ENCODE measurements at places on chromosomes 13 and 19. TPM values are rescaled to one million over a fixed set of nuclear protein-coding genes. Genes with fewer than 3 reads are reported as not detected.
A peak's percentile ranks its signal among the peaks of the same experiment; 100 is the strongest.

NLRP9 gene
- total RNA-seq = not detected

CEACAM4 gene
- not detected for total RNA-seq

FPR1 gene
- 4.4 TPM for total RNA-seq

POU2F2 gene
- 0.67 TPM for total RNA-seq

ZNF805 gene
- total RNA-seq = 16.6 TPM

VSTM2B gene
- not detected for total RNA-seq

RASAL3 gene
- 3.0 TPM for total RNA-seq

MUC16 gene
- under 0.01 TPM for total RNA-seq

DNA sequence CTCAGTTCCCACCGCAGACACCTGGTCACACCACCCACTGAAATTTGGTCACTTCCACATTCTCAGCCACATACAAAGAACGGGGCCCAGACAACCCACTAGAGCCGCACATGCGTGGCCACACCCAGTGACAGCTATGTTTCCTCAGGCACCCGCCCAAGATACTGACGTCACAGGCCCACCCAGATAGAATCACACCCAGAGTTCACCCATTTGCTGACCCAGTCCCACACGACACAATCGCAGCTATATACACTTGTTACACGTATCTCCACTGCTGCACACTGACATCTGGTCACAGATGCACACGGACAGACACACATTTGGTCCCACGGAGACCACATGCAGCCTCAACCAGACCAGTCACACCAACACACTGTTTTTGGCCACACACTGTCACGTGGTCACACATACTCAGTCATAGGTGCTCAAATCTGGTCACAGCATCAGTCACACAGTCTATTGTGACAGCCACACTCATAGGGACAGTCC, 2.9 kb downstream of the NUMBL start:
- peak overlapping the region; percentile 45 for H3K27ac ChIP-seq
- no peak for DNase-seq
- no peak overlapping the region for H3K4me3 ChIP-seq
- peaks cover 37% of the 10 kb centered on the region for H3K4me1 ChIP-seq
- H3K27me3 ChIP-seq = no peaks in the 10 kb centered on the region
- peaks cover 1% of the 10 kb centered on the region for H3K36me3 ChIP-seq

DNA sequence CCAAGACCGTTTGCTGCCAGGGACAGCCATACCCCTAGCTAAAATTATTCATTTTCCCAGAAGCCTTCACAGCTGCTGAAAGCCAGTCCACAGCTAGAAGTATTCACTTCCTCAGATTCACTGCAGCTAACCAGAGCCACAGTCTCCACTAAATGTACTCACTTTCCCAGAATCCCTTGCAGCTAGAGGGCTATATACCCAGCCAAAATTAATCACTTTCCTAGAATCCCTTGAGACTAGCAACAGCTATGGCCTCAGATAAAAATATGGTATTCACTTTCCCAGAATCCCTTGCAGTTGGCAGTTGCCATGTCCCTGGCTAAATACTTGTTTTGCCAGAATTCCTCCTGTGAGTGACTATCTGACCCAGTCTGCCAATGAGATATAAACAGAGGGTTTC, 13.8 kb upstream of the MEIS3 start:
- H3K4me1 ChIP-seq = peaks cover 21% of the 10 kb centered on the region
- H3K4me3 ChIP-seq = no peak overlapping the region
- DNase-seq = no peak
- H3K36me3 ChIP-seq = no peaks in the 10 kb centered on the region

DNA sequence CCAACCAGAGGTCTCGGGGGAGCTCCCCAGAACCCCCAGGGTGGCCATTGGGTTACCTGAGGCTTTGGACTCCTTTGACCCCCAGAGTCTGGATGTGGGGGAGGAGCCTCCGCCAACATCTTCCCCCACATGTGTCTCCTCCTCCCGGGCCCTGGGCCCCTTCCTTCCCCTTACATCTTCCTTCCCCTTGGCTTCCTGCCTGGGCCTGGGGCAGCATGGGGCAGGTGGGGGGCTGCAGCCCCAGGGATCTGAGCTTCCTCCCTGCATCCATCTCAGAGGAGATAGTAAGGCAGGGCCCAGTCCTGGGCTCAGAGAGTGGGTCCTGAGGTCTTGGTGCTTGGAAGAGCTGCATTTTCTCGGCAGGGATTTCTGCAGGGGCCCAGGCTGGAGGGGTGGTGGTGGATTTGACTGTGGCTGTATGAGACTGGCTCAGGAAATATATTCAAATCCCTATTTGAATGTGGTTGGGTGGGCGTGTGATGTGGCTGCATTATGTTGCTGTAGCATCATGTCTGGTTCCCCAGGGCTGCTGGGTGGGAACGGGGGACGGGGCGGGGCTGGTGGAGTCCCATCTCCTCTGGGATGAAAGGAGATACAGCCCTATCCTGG, 919 bp downstream of the VAV1 start:
- no peaks in the 10 kb centered on the region for H3K36me3 ChIP-seq
- no peaks in the 10 kb centered on the region for H3K4me1 ChIP-seq
- DNase-seq = no peak
- peak overlapping the region; percentile 34 for H3K27ac ChIP-seq
- H3K4me3 ChIP-seq = peak overlapping the region; percentile 65

DNA sequence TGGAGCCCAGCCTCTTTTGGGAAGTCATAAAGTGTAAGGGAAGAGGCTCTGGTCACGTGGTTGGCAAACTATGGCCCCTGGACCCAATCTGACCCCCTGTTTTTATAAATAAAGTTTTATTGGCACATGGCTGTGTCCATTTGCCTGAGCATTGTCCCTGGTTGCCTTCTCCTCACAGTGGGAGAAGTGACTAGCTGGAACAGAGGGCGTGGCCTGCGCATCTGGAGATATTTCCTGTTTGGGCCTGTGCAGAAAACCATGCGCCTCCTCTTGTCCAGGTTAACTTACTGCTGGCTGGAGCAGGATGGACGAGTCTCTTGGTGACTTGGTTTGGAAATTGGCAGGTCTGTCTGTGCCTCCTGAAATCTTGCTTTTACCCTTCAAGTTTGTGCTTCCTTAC, 48.3 kb downstream of the KDM4B start:
- H3K4me1 ChIP-seq = peaks cover 9% of the 10 kb centered on the region
- peak overlapping the region; percentile 18 for H3K27ac ChIP-seq
- H3K36me3 ChIP-seq = peaks cover 67% of the 10 kb centered on the region
- DNase-seq = no peak
- no peak overlapping the region for H3K4me3 ChIP-seq
- H3K27me3 ChIP-seq = no peaks in the 10 kb centered on the region

DNA sequence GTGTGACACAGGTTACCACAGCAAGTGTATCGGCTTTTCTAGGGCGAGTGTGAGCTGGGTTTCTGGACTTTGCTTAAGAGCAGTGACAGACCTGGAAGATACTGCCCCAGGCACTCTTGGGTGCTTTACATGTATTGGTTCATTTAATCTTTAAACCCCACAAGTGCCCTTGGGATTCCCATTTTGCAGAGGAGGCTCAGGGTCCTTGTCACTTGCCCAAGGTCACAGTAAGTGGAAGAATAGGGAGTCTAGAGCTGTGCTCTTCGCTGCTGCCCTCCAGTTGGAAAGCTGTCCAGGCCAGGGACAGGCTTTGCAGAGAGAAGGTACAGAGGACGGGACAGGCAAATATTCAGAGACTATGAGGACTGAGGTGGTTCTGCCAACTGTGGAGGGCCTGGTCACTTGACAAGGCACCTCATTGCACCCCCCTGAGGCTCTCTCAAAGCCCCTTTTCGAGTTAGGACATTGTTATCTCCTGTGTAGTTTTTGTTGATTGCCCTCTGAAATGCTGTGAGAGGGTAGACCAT, 42.4 kb downstream of the BBC3 start:
- DNase-seq = no peak
- H3K4me3 ChIP-seq = no peak overlapping the region
- no peak overlapping the region for H3K27ac ChIP-seq
- H3K27me3 ChIP-seq = no peaks in the 10 kb centered on the region
- H3K36me3 ChIP-seq = no peaks in the 10 kb centered on the region
- H3K4me1 ChIP-seq = peaks cover 64% of the 10 kb centered on the region

- no peaks in the 10 kb centered on the region for H3K27me3 ChIP-seq
- no peak for DNase-seq
- H3K36me3 ChIP-seq = no peaks in the 10 kb centered on the region
- H3K4me1 ChIP-seq = peaks cover 15% of the 10 kb centered on the region
- H3K4me3 ChIP-seq = peak within 1 kb of the TSS; percentile 14
Measured at GRCh38 chr19:53881482-53882390, at the start of gene PRKCG. TSS of gene PRKCG (plus strand) at chr19:53882197. CDS start at chr19:53882495, 298 bp downstream.

DNA sequence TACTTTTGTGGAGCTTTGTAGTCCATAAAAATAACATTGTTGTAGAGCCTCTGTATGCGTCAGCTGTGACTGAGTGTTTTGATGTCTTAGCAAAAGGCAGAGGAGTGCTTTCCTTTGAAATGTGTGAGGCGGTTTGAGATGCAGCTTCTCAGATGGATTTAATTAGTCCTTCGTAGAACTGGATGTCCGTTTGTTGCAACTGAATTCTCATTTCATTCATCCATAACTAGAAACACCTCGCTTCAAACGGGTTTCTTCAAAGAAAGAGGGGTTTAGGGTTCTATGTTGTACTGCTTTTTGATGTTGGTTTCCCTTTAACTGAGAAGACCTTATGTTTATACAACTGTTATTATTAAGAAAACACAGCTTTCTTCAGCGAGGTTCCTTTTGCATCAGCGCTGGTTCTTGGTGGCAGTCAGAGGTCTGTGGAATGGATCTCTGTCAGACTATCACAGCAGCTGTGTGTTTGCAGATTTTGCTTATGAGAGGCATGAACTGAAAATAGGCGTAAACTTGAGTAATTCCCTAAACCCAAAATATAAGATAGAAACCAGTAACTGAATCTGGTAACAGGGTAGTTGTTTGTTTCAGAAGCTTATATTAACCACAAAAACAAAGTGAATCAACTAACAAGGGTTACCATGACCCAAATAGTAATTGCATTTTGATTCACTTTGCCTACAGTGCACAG, 194.4 kb downstream of the GGACT start:
- H3K27ac ChIP-seq = peak overlapping the region; percentile 62
- no peak overlapping the region for H3K4me3 ChIP-seq
- H3K36me3 ChIP-seq = no peaks in the 10 kb centered on the region
- DNase-seq = no peak
- H3K27me3 ChIP-seq = no peaks in the 10 kb centered on the region
- peaks cover 13% of the 10 kb centered on the region for H3K4me1 ChIP-seq

DNA sequence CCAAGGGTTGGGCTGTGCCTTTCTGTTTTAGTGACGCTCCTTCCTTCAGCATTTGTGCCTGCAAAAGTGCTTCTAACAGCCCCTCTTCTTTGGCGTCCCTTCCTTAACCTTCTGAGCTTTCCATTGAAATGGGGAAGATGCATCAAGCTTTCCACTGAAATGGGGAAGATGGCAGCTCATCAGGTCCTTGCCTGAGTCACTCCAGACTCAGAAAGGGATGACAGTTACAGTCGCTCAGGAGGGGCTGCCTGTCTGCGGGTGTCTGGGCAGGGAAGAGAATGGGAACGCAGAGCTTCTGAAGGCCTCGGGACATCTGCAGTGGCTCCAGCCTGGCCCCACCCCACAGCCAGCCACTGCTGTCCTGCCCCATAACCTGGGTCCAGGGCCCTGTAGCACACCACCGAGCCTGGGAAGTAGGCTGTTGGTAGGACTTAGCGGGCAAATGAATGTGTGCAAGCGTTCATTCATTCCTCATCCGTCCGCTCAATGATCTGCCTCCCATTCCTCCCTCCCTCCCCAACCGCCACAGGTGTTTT, 9.8 kb downstream of the AP1M1 start:
- H3K4me1 ChIP-seq = no peaks in the 10 kb centered on the region
- H3K27ac ChIP-seq = no peak overlapping the region
- H3K36me3 ChIP-seq = peaks cover 35% of the 10 kb centered on the region
- H3K4me3 ChIP-seq = no peak overlapping the region

DNA sequence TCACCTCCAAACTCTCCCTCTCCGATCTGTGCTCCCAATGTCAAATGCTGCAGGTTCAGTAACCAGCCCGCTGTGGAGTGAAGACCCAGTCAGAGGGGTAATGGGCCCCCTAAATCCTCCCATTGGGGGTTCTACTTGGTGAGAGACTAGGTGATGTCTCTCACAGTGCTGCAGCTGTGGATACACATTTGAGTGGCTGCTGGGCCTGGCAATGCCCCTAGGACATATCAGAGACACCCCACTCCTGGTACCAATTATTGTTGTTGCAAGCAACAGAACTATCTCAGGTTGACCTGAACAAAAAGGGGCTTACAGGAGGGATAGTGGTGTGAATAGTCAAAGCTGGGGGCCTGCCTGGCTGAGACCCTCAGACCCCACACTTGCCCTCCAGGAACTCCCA, 4.6 kb downstream of the MATK start:
- H3K4me1 ChIP-seq = peaks cover 6% of the 10 kb centered on the region
- no peak overlapping the region for H3K4me3 ChIP-seq
- no peaks in the 10 kb centered on the region for H3K27me3 ChIP-seq
- no peak for DNase-seq
- no peaks in the 10 kb centered on the region for H3K36me3 ChIP-seq

GRCh38 chr13:26710166-26710565, 50.4 kb downstream of the GPR12 start:
- H3K27ac ChIP-seq = no peak overlapping the region
- DNase-seq = no peak
- no peak overlapping the region for H3K4me3 ChIP-seq
- H3K4me1 ChIP-seq = no peaks in the 10 kb centered on the region
- H3K27me3 ChIP-seq = no peaks in the 10 kb centered on the region

GRCh38 chr13:50261130-50261901, 246.1 kb downstream of the KCNRG start:
- H3K4me1 ChIP-seq = no peaks in the 10 kb centered on the region
- DNase-seq = no peak
- H3K27me3 ChIP-seq = no peaks in the 10 kb centered on the region
- H3K36me3 ChIP-seq = no peaks in the 10 kb centered on the region
- H3K4me3 ChIP-seq = no peak overlapping the region

DNA sequence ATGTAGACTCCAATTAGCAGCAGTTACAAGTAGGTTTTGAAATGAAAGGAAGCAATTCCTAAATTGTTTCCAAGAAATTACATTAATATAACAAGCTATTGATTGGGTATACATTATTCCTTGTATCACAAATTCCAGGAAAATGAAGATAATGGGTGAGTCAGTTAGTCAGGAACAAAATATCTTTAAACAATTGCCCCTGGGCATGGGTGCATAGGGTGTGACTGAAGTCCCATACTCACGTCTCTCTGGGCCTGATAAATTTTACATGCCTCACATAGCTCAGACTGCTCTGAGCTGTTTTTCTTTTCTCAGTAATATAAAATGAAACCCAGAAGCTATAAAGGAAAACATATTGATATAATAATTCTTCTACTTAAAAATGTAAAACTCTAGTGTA, 87.8 kb downstream of the FNDC3A start:
- no peaks in the 10 kb centered on the region for H3K27me3 ChIP-seq
- H3K4me1 ChIP-seq = no peaks in the 10 kb centered on the region
- no peaks in the 10 kb centered on the region for H3K36me3 ChIP-seq
- H3K27ac ChIP-seq = no peak overlapping the region
- DNase-seq = no peak
- H3K4me3 ChIP-seq = no peak overlapping the region
